ENCODE measurements at places on chromosomes 11 and 22. TPM values are rescaled to one million over a fixed set of nuclear protein-coding genes. Genes with fewer than 3 reads are reported as not detected.

The GLYAT gene
- not detected for total RNA-seq

The OR51B4 gene
- total RNA-seq = 0.49 TPM

The P2RY2 gene
- total RNA-seq = 0.10 TPM

The OR56A4 gene
- total RNA-seq = 0.13 TPM

The PKP3 gene
- total RNA-seq = 0.49 TPM

The GLYATL1 gene
- 2.0 TPM for total RNA-seq

DNA sequence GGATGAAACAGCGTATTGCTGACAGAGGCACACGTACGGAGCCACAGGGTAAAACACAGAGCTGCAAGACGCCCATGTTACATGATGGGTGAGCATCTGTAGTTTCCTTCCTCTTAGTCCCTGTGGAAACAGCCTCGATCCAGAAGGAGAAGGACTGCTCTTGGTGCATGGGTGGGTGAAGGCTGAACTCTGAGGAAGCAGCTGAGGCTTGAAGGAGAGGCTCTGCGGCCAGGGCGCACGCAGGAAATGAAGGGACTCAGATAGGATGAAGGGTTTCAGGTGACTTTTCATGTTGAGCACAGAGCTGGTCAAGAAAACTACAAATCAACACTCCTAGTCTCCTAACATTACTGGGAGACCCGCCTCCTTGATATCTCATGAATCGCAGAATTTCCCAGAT is 65.7 kb upstream of the ADA2 start:
- DNase-seq = no peak

- no peak for DNase-seq
These were observed 8.9 kb downstream of the PISD start for GRCh38 chr22:31652911-31653684.

DNA sequence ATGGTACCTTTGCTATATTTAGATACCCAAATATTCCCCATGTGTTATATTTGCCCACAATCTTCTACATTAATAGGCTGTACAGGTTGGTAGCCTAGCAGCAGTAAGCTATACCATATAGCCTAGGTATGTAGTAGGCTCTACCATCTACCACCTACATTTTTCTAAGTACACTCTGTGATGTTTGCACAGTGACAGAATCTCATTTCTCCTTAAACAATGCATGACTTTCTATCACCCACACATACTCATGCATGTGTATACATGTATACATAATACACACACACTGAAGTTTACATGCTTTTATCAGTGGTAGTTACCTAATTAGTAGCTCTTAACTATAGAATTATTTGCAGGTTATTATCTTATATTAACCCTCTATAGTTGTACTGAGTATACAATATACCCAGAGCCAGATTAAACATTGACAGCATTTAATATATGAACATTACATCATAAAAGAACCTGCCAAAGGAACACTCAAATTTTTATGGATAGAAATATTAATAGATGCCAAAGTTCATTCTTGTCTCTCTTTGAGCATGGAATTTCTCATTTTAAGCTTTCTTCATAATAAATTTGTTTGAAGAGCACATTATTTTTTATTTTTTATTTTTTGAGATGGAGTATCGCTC is 51.4 kb downstream of the ELP4 start:
- DNase-seq = no peak
